ENCODE measurements at places on chromosomes 2 and 18.

DNA sequence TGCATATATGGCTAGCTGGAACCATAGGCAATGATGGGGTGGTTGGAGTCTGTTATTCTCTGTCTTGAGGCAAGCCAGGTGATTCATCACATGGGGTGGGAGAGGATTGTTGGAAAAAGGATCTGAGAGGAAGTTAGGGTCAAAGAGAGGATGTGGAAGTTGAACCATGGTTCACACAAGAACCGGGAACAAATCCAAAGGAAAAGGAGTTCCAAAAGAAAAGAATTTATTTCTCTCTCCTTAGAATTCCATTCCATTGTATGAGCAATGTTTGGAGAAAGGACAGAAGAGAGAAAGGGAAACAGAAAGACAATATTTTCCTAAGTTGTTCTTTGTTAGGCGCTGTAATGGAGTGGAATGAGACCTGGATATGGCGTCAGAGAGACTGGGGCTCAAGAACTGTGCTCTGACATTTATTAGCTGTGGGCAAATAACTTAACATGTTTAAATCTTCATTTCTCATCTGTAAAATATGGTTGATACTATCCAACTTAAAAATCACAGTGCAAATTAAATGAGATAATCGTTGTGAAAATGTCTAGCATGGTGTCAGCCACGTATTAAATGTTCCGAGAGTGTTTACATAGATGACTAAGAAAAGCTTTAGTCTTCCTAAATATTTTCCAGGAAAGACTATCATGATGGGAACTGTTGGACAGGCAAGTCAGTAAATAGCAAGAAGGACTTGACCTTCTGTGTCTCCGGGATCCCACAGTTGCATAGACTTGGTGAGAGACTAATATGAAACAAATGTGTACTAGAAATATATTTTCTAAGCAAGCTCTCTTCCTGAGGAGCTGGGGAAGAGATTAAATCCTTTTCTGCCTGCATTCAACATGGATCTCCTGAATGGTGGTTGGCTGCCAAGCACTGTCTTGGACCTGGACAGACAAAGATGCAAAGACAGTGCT, 71.4 kb downstream of the TRIB2 start:
- DNase-seq = no peak

- no peak for DNase-seq
Observed at GRCh38 chr2:43717322-43717721, 41.1 kb upstream of the C1GALT1C1L start.

GRCh38 chr2:20604951-20605381, 45.9 kb downstream of the HS1BP3 start:
- DNase-seq = no peak

DNA sequence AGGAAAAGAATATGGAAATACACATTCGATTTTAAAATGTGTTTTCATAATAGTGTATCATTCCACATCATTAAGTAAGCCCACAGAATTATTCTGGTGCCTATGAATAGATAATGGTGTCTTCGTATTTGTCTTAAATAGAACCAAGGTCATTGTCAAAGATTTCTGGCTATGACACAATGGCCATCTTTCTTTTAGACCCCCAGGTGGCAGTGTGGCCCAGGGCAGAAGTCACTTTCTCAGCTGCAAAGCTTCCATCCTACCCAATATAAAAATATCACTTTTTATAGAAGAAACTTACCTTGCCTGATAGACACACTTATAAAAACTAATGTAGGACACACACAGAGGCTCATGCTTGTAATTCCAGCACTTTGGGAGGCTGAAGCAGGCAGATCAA, 57.5 kb downstream of the ZRANB3 start:
- DNase-seq = no peak

DNA sequence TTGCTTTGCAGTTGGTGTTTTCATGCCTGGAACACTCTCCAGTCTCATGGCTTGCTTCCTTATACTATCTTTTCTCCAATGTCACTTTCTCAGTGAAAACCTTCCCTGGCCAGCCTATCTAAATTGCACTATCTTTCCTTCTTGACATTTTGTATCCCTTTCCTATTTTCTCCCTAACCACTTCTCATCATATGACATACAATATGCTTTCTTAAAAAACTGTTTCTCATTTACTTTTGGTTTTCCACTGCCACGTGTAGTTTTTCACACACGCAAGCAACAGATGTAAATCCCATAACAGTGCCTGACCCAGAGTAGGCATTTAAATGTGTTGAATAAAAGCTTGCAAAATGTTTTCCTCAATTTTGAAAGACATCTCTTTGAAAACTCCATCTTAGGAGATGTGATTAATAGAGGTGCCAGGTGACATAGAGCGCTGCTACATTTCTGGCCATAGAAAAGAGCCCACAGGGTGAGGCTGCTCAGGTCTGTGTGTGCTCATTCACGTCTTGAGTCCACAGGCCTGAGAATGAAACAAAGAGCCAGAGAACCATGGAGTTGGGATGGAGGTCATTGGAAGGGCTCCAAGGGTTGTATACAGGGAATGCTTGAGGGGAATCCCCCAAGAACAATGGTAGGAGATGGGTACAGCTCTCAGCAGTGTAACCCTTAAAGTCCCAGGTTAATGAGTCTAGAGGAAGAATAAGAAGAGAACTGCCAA, 12.7 kb downstream of the ZNF24 start:
- DNase-seq = no peak

GRCh38 chr18:63155910-63156773, 163.4 kb downstream of the BCL2 start:
- no peak for DNase-seq

DNA sequence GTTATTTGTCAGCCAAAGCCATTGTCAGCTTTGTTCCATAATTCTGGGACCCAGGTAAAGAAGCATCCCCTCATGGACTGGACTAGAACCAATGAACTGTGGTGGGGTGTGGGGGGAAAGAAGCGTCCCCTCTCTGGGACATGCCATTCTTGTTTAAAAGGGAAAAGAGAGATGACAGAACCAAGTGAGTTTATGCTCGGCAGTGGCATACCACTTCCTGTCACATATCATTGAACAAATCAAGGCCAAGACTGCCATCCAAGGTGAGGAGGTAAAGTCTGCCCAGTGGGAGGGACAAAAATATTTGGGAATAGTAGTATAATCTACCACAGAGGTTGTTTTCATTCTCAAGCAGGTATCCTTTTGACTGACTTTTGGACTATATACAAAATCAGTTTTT, 4.7 kb upstream of the GLS start:
- no peak for DNase-seq

DNA sequence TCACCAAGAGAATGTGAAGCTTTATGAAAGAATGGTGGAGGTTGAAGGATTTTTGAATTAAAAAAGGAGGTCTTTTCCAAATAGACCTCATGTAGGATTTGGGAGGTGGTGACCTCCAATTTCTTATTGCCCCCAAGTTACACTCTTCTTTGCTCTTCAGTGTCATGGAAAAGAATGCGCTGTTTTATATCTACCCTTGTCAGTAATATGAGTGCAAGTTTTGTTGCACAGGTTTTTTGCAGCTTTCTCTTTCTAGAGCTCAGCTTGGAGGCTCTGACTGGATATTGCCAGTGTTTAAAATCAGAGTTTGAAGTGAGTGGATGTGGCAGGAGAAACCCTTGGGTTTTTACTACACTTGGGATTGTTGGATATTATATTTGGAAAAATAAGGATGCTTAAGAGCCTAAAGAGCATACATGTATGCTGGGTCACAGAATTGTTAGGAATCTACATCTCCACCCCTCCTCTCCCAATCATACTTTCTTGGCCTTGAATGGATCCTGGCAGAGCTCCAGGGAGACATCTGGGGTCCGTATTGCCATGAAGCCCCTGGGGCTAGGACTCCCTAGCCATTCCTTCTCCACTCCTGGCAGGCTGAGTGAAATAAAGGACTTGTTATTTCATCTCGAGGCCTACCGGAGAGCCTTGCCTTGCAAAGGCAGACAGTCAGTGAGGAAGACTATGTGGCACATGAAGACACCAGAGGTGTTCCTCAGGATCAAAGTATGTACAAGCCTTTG, 43.8 kb downstream of the APOB start:
- DNase-seq = no peak

- no peak for DNase-seq
Observed at GRCh38 chr18:62611453-62612288, 88.8 kb downstream of the ZCCHC2 start.

GRCh38 chr2:178882666-178883440, 75.6 kb upstream of the TTN start:
- no peak for DNase-seq

DNA sequence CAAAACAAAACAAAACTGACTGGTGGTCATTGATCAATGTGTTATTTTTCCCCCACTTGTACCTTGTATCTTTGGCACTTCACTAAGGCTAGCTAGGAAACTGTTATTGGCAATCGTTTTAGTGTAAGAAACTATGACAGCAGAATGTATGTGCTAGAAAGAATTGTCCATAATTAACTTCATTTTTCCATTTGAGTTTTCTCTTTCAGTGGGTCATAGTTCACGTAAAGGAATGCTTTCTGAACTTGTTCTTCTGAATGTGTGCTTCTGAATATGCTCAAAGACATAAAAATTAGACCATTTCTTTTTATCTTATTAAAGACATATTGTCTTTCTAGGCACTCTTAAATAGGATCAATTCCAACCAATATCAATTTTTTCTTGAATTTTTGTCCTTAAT, 132.2 kb downstream of the ASXL3 start:
- DNase-seq = no peak

GRCh38 chr2:25301453-25302352, 40.0 kb downstream of the DNMT3A start:
- DNase-seq = no peak

- DNase-seq = no peak
Observed at GRCh38 chr2:200702044-200702443, 109.7 kb upstream of the BZW1 start.

DNA sequence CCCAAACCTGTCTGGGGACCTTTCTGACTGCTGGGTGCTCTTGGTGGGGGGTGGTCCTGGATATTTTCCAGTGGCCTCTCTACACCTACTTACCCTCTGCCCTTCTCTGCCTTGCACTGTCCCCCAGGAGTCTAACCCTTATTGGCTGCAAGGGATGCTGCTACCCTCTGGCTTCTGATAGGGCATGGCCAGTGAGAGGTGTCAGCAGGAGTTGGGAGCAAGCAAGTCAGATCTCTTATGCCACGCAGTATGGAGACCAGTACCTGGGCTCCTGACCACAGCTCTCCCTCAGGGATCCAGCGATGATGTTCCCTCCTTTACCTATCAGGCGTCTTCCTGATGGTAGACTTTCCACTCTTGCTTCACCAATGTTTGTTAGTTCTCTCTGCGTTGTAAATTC, 373.7 kb downstream of the SOCS6 start:
- no peak for DNase-seq

DNA sequence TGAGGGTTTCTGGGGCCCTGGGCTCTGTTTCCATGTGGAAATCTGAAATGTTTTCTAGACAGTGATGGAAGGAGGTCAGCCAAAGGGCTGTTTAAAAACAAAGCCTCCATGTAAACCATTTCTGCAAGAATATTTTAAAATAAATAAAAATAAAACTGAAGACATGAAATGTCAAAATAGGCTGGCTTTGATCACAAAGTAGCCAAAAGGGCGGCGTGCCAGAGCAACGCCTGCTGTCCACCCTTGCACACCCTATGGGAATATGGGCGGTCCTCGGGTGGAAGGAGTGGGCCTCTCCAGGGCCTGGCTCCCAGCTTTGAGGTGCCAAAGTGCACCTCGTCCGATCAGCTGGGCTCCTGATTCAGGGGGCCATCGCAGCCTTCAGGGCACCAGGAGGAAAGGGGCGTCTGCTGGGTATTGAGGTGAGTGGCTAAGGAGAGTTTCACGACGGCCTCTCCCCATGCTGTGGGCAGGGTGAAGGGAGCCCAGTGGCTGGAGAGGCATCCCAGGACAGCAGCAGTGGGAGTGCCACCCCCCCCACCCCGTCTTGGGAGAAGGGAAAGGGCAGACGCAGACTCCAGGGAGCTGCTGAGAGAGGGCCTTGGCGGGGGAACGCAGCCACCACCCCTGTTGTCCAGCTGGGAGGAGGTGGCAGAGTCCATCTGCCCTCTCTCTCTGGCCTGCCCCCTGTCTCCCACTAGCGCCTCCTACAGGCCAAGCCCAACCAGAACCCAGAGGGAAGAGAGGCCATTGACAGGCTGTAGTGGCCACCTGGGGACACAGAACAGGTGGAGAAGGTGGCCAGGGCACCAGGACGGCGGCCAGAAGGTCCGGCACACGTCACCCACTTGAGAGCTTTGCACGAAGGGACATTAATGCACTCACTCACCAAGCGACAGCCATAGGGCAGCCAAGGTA, 5.7 kb upstream of the ERFE start:
- no peak for DNase-seq

GRCh38 chr2:58336416-58336815, 95.3 kb upstream of the FANCL start:
- DNase-seq = no peak
